Hematopoietic multipotent progenitor cell (in vitro differentiated cells): ENCODE measurements at places on chromosomes 4 and X.

- no peak for DNase-seq
These were observed 185.0 kb downstream of the CPE start for GRCh38 chr4:165563851-165564250.

DNA sequence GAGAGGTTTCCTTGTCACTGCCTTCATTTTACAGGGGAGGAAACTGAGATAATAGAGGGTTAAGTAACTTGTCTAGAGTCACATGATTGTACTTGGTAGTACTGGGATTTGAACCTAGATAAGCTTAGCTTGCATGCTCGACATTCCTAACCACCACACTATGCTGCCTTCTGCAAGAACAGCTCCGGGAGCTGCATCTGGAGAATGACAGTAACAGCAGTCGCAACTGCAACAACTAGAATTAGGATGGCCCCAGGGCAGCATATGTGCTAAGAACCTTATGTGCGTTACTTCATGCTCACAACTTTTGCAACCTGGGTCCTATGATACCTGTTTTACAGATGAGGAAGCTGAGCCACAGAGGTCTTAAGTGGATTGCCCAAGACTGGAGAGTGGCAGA lies 89.5 kb upstream of the LCORL start:
- DNase-seq, result no peak

DNA sequence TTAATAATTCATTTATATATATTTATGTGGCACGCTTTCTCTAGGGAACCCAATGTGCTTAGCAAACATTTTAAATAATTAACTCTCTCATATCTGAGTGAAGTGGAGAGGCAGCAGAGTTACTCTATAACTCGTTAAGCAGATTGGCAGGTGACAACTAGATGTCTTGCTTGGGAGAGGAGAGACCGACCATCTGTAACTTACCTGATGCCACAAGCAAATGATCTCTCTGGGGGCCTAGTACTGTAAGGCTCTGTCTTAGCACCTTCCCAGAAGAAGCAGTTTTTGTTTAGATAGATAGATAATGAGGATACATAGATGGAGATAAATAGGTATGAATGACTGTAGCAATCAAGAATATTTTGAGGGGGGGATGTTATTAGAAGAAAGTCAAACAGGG lies 11.9 kb upstream of the SEL1L3 start:
- DNase-seq, result no peak

DNA sequence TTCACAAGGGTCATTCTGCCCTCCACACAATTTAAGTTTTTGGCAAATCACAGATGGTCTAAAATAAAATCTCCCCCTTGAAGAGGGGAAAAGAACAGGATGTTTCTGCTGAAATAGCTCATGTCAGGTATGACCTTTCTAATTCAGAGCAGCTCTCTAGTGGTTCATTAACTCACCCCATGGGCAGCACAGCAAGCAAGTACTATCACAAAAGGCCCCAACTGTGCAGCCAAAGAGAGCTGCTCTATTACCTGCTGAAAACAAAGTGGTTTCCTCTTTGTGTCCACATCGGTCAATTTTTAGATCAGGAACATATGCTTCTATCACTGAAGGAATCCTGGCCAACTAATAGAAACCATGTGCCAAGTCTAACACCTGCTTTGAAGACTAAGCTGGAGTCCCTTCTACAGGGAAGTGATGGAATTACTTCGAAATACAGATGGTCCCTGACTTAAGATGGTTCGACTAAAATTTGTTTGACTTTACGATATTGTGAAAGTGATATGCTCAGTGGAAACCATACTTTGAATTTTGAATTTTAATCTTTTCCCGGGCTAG lies 164.3 kb downstream of the ENOX2 start:
- no peak for DNase-seq

DNA sequence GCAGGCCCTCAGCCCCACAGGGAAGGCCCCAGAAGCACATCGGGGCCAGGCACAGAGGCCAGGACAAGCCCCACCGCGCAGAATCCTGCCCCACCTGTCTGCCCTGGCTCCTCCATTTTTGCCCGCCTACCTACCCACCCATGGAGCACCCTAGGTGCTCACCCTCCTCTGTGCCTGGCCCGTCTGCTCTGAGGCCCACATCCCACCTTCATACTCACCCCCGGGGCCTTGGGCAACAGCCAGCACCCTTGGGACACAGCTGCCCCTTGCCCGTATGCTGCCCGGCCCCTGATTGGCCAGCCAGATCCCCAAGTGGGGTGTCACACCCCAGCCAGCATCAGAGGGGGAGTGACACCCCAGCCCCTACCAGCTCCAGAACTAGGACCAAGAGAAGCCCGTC lies 10.8 kb upstream of the TREX2 start:
- DNase-seq, result no peak

DNA sequence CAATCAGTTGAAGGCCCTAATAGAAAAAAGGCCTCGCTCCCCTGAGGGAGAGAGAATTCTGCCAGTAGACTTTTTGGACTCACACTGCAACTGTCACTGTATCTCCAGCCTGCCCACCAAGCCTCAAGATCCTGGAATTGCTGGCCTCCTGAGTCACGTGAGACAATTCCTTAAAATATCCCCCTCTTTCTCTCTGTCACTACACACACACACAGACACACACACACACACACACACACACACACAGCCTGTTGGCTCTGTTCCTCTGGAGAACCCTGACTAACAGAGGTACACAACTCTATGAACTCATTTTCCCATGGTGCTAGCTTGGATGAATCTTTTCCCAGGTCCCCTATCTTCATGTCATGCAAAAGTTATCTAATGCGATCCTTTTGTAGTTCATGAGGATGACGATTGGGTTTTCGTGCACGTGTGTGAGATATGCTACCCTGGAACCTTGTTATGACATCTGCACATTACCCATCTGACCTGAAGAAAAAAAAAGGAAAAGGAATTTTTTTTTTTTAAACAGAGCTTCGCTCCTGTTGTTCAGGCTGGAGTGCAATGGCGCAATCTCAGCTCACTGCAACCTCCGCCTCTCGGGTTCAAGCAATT lies 13.7 kb downstream of the CLRN2 start:
- DNase-seq, result no peak

GRCh38 chr4:168600796-168601583 lies 104.1 kb downstream of the PALLD start:
- DNase-seq, result no peak

- DNase-seq, result no peak
These were observed 115.6 kb downstream of the CAMK2D start for GRCh38 chr4:113645771-113646441.

GRCh38 chrX:47177079-47177478 lies 16.6 kb upstream of the UBA1 start:
- DNase-seq, result no peak

DNA sequence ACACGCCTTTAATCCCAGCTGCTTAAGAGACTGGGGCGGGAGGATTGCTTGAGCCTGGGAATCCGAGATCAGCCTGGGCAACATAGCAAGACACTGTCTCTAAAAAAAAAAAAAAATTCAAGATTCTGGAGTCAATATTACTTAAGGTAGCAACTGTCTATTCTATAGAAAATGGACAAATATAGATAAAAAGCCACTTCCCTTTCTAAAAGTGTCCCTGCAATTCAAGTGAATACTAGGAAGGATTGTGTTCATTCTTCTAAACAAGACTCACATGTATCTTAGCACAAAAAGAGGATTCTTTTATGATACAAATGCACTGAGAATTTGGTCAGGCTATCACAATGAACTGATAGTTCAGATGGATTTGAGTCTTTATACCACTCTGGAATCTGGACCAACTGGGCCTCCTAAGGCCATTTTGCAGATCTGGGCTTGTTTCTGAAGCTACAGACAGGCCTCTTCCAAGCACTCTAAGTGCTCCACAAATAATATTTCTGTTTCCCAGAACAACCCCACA lies 7.0 kb downstream of the PKD2 start:
- DNase-seq, result no peak

DNA sequence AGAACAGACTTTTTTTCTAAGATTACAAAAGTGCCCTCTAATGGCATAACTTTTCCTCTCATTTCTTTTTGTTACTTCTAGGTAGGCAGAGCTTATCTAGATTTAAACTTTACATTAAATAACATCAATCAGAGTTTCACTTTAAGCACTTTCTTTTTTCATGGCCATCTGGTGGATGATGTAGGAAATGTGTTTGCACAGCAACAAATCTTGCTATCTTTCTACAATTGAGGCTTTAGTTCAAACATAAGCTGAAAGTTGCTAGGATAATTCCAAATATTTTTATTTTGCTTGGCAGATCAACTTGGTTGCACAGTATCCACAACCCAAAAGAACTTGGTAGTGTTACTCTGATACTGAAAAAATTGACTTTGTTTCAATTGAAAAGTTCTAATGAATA lies 22.0 kb downstream of the NDNF start:
- no peak for DNase-seq

DNA sequence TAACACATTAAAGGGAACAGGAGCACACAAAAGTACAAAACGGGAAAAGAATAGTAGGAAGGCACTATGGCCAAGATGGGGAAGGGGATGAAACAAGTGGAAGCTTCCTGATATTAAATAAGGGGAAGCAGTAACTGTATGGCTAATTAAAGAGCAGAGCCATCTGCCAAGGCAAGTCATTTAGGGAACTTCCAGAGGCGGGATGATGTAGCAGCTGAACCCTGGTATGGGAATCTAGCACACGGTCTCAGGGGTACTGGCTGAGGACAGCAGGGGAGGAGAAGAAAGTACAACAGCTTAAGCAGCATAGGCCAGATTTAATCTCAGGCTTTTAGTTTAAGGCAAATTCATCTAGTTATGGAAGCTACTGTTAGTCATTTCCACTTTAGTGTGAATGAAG lies 59.1 kb downstream of the IGFBP7 start:
- no peak for DNase-seq

GRCh38 chr4:36551697-36552214 lies 270.3 kb downstream of the DTHD1 start:
- no peak for DNase-seq

DNA sequence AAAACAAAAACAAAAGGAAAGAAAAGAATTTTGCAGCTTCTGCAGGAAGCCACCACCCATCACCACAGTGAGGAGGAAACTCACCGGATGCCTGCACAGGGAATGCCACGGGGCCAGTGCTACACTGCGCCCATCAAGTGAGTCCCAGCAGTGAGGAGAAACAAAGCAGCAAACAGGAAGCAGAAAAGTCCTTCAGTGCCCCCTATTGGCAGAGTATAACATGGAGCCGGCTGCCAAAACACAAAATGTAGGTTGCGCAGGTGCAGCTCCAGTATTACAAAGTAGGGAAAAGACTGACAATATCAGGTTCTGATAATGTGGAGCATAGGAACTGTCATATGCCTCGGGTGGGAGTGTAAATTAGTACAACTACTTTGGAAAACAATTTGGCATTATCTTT lies 23.3 kb upstream of the SCML2 start:
- DNase-seq, result peak; percentile 50

GRCh38 chrX:128035318-128035717 lies 16.9 kb downstream of the ACTRT1 start:
- DNase-seq, result no peak

DNA sequence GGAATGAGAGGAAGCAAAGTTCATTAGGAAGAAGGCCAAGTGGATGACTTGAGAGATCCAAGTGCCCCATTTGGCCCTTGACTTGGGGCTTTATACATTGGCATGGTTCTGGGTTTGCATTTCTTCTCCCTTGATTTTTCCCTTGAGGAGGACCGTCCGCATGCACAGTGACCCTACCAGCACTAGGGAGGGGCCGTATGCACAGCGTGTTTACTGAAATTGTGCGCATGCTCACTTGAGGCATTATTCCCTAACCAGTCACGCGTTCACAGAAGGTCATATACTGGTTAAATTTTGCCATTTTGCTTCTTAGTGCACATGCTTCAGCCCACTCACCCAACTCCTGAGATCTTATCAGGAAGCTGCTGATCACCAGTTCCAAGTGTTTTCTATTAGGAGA lies 35.1 kb downstream of the PAGE2 start:
- no peak for DNase-seq

DNA sequence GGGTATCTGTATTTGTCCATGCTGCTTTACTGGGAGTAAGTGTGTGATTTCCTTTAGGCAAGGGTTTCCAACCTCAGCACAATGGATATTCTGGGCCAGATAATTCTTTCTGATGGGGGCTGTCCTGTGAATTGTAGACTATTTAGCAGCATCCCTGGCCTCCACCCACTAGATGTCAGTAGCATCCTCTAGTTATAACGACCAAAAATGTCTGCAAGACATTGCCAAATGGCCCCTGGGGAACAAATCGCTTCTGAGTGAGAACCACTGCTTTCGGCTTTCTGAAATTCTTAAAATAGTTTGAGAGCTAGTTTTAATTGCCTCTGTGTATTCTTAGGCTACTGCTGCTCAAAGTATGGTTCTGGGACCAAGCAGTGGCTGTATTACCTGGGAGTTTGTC lies 81.2 kb upstream of the GPM6B start:
- no peak for DNase-seq

DNA sequence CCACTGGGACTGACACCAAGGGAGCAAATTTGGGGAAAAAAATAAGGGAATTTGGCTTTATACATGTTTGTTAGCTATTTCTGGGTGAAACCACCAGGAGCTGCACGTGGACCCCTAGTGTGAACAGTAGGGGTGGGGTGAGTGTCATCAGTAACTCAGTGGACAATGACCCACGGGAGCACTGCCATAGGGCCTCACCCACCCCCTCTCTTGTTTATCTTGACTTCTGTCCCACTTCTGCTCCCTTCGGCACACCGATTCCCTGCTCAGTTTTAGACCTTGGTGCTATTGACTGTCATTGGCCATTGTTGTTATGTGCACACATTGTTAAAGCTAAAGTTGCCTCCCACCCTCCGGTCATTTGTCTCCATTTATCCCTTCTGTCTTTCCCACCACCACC lies 9.0 kb downstream of the ACOX3 start:
- DNase-seq, result no peak

DNA sequence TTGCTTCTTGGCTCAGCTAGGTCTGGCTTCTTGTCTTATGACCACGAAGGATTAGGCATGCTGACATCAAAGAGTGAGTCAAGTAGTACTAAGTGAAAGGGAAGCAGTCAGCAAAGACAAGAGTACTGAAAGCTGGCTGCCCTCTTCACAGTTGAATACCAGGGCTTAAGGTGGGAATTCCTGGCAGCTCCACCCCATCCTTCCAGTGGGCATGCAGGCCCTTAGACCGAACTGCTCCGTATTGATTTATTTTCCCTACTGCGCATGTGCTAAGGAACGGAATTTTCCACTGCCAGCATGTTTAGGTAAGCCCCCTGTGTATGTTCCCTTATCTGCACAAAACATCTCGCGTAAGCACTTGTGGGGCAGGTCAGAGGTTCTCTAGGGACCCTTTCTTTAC lies 2320.1 kb downstream of the ARAP2 start:
- no peak for DNase-seq

GRCh38 chrX:793216-793770 lies 162.7 kb downstream of the SHOX start:
- DNase-seq, result no peak

- DNase-seq, result no peak
These were observed 46.0 kb upstream of the MGST2 start for GRCh38 chr4:139619644-139620043.

DNA sequence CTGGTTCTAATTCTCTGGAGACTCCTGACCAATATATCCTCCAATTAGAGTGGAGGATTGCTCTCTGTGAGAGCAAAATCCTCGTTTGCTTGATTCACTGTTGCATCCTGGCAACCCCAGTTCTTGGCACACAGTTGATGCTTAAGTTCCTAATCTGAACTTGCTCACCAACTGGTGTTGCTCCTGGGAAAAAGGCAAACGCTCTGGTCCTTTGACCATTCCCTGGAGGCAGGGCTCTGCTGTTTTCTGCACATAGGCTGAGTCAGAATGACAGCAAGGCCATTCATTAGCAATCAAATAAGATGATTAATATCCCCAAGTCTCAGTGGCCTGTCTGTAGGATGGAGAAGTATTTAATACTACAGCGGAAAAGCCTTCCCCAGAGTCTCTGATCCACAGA lies 172.7 kb upstream of the TBC1D9 start:
- no peak for DNase-seq
